Occipital lobe (tissue), 3 donors: ENCODE measurements at places on chromosomes 7 and 10.

- DNase-seq: no peak
These were observed 167.1 kb downstream of the DIP2C start for GRCh38 chr10:522350-522749.

DNA sequence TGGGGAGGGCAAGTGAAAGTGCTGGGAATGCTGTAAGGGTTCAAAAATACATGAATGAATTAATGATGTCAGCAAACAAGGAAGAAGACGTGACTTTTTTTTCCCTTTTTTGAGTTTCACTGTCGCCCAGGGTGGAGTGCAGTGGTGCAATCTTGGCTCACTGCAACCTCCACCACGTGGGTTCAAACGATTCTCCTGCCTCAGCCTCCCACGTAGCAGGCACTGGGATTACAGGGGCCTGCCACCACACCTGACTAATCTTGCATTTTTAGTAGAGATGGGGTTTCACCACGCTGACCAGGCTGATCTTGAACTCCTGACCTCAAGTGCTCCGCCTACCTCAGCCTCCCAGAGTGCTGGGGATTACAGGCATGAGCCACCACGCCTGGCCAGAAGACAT, 30.0 kb downstream of the DENND10 start:
- no peak for DNase-seq

- no peak for DNase-seq
These were observed 65.4 kb downstream of the FAM204A start for GRCh38 chr10:118276727-118277126.

- no peak for DNase-seq
These were observed 36.8 kb downstream of the CCM2 start for GRCh38 chr7:45036796-45037195.

GRCh38 chr7:7699970-7700369, 18.4 kb downstream of the RPA3 start:
- no peak for DNase-seq

- no peak for DNase-seq
These were observed 14.2 kb downstream of the DNAJC9 start for GRCh38 chr10:73232887-73233286.

DNA sequence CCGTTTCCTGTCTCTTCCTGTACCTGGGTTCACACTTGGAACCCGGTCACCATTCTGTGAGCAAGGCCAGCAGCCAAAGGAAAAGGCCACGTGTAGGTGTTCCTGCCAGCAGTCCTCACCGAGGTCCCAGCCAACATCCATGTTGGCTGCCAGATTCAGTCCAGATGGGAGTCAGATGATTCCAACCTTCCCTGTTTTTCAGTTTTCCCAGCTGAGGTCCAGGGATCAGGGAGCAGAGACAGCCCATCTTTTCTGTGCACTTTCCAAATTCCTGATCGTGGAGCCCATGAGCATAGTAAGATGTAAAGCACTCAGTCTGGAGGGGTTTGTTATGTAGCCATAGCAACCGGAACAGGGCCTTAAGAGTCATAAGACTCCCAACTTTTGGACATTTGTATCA, 3.9 kb upstream of the PVRIG start:
- DNase-seq: no peak

DNA sequence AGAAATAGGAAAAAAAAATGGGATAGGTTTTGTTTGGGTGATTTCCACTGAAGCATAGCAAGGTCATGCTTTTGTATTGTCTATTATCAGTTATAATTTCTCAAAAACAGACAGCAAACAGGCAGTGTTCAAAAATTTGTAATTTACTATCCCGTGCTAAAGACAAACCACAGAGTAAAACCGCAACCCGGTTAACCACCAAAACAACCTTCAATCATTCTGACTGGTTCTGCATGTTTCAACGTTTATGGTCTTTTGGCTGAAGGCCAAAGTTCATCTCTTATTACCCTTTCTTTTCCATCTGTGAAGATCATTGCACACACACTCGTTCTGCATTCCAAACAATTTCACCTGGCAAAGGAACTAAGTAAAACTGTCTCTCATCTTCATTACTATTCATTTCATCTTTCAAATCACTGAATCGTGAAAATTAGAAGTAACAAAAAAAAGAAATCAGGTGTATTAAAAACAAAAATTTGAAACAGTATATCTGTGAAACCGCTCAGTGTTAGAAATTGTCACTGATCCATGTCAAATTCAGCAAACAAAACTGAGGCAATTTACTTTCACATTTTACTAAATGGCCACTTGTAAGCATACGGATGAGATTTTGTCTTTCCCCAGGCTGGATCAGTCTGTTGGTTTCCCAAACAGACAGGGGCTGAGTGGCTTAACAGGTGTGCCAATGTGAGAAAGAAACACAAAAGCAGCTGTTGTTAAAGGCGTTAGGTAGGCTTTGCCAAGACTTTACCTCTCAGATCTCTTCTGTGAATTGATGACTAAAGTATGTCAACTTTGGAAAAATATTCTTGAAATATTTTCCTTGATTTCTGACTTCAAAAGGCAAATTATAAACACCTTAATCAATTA, 539.6 kb downstream of the CNTNAP2 start:
- DNase-seq: no peak

DNA sequence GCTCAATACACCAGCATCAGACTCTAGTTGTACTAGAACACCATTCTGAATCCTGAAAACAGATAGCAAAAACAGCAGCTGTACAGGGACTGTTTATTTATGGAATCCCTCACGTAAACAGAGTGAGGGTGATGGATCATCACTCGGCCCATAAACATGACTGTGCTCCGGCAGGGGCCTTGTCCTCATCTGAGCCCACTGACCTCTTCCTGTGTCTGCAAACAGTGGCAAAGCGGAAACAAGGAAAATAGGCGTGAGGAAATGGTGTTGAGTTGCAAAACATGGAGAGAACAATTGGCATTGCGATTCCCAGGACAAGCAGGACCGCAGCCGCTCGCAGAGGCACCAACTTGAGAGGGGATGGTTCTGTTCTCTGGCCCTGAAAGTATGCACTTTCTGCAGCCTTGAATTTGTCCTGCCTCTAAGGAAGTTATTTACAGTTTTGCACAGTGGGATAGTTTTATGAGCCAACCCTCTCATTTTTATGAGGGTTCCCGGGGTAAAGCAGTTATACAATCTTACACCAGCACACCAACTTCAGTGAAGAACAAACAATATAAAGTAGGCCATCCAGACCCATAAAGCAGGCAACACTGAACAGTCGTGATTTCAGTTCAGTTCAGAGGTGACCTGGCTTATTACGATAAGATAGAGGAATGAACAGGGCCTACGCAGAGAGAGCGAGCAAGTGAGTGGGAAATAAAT, 248.0 kb upstream of the FZD8 start:
- DNase-seq: no peak

GRCh38 chr10:93554760-93555432, 11.6 kb upstream of the FFAR4 start:
- DNase-seq: no peak

DNA sequence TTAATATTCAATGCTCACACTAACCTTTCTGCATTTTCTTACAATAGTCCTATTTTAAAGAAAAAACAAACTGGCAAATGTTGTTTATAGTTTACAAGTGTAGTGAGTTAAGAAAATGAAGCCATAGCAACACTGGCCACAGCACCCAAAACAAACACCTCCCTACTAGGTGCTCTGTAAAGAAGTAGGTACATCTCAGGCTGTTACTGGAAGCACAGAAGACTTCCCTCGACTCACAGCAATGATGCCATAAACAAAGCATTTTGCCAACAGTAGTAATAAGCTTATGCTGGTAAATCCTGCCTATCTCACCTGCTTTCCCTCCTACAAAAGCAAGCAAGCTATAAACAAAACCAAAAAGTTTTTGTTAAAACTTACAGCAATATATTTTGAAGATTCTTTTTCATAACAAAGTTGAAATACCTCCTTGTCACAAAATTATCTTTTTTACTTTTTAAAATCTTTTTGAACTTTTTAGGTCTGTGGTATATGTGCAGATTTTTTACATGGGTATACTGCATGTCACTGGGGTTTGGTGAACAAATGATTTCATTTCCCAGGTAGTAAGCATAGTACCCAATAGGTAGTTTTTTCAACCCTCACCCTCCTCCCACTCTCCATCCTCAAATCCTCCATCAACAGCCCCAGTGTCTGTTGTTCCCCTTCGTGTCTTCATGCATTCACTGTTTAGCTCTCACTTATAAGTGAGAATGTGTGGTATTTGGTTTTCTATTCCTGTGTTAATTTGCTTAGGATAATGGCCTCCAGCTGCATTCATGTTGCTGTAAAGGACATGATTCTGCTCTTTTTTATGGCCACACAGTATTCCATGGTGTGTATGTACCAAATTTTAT, 28.4 kb downstream of the COA1 start:
- no peak for DNase-seq

- no peak for DNase-seq
These were observed 3.4 kb upstream of the ACTR3C start for GRCh38 chr7:150326657-150327268.

- no peak for DNase-seq
These were observed 43.4 kb downstream of the PRF1 start for GRCh38 chr10:70558871-70559810.

DNA sequence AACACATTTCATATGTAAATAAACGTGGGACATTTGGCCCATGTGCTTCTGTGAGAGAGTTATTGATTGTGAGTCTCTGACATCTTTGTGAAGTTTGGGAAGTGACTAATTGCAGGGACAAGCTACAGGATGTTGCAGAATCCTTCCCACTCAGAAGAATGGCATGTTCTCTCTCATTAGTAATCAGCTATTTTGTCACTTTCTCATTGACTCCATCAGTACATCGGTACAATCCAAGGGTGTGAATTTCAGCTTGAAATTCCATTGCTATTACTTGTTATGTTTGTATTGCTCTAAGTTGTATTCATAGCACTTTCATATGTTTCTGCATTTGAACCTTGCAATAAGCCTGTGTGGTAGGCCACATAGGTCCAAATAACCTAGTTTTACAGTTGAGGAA, 100.0 kb upstream of the KCNMA1 start:
- DNase-seq: no peak

- DNase-seq: no peak
These were observed 174.2 kb downstream of the PTEN start for GRCh38 chr10:88037623-88038022.

DNA sequence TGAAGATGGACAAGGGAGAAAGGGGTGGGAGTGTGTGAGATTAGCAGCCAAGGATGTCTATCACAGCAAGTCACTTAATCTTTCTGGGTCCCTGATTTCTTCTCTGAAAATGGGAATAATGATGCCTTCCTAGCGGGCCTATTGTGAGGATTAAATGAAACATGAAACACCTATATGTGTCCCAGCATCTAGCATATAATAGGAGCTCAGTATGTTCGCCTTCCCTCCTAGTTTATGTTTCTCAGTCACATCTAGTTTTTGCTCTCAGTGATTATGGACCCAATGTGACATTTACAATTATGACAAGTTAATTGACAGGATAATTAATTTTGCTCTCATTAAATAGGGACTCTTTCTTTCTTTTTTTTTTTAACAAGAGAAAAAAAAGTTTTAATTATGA, 252.9 kb downstream of the SNX13 start:
- no peak for DNase-seq

DNA sequence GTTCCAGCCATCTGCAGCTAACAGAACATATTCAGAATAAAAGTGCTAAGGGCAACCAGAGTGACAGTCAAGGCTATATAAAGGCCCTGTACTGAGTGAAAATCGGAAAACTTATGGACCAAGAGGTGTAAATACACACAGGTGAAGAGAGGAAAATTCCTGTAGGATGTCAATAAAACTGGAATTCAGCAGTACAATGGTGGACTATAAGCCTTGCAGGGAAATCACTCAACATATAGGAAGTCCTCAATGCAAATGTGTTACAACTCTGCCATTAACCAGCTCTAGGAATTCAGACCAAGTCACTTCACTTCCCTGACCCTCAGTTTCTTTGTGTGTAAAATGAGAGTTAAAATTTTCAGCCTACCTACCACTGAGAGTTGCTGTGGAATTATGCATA, 7.7 kb downstream of the USP6NL start:
- DNase-seq: no peak

- no peak for DNase-seq
These were observed 84.2 kb downstream of the VIPR2 start for GRCh38 chr7:159060440-159060839.

DNA sequence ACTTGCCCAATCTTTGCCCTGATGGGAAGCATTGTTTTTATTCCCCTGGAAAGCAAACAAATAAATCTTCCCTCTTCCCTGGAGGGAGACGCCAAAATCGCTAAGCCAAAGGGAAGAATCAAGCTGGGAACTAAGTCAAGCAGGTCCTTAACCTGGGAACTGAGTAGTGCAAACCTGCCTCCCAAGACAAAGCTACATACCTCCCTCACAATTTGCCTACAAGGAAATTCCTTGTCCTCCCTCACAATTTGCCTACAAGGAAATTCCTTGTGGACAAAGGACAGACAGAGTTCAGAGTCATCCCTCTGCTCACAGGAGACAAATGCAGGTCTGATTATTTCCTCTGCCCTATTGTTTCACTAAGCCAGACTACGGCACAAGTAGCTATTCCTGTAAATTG, 50.5 kb downstream of the SPOCK2 start:
- no peak for DNase-seq

GRCh38 chr7:101804967-101805366, 12.5 kb upstream of the CUX1 start:
- no peak for DNase-seq

DNA sequence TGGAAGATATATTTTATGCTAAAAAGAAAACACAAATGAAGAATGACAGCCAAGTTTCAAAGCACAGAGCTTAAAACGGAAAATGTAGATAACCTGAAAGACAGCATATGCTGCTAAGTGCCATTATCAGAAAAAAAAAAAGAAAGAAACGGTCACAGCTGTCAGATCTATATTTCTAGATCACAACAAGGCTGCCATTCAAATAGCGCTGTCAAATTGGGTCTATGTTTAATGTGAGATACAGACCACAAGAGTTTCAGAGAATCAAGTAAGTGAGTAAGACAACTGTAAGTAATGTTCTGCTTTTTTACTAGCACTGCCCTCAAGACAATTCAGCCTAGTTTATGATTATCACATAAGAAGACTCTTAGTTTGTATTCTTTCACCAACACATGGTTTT, 66.1 kb upstream of the RNF148 start:
- DNase-seq: no peak

- no peak for DNase-seq
These were observed 87.3 kb upstream of the TARP start for GRCh38 chr7:38360776-38361175.

- no peak for DNase-seq
These were observed 683 bp downstream of the INSIG1 start for GRCh38 chr7:155298288-155298833.

GRCh38 chr10:21150166-21150565, 253.1 kb upstream of the NEBL start:
- DNase-seq: no peak

- no peak for DNase-seq
These were observed 1.5 kb downstream of the IL15RA start for GRCh38 chr10:5975641-5976473.

- DNase-seq: no peak
These were observed 141.9 kb downstream of the TCF7L2 start for GRCh38 chr10:113091920-113092319.

DNA sequence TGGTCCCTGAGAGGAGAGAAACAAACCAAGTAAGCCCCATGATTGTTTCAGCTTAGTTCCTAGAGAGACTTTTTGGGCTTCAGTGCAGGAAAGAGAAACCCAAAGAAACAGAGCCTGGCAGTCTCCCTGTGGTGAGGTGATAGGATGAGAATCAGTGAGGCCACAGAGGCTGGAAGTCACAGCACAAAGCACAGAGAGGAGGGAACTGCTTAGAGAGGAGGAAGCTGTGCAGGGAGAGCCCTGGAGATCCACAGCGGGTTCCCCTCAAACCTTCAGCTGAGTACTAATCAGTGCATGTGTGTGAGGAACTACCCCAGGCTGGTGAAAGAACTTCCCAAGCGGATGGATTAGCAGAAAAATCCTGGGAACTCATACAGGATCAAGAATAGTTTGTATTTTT, 27.4 kb upstream of the HECW1 start:
- no peak for DNase-seq
